ENCODE measurements at places on chromosomes 16 and 17.

DNA sequence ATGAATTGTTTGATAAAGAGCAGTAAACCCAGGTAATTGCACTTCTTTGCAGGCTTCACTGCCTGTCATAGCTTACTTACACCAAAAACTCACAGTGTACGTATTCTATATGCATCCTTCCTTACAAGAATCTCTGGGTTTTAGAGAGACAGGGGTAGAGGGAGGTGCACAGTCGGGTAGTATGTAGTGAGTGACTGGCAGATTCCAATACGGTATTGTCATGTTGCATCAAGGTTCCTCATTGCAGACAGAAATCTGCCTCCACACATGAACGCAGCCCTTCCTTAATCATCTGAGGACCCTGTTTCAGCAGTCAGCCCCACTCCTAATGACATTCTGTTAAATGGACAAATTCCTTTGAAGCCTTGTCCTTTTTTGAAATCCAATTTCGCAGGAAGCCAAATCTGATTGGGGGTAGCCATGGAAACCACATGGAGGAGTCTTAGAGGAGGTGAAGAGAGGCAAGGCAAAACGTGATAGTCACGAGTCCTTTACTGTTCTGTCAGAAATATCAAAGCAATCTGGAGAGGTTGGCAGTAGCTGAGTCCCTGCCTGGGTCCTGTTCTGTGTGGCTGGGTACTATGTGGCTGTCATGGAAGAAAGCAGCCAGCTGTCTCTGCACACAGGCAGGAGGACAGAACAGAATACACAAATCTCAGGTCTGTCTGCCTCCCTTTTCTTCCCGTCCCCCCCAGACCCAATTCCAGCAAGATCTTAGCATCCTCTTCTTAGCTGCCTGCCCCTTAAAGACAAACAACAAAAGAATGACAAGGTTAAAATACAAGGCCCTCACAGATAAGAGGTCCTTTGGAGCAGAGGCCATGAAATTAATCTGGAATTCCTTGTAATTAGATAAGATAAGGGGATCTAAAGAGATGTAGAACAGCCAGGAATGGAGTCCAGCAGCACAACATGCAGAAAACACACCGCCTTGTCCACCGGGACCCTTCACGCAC is 3.1 kb upstream of the SKAP1 start:
- no peak for DNase-seq

- no peak for DNase-seq
Observed at GRCh38 chr16:12620150-12620549, 183.5 kb downstream of the CPPED1 start.

GRCh38 chr17:51820766-51821165 is 337.7 kb downstream of the CA10 start:
- no peak for DNase-seq

- no peak for DNase-seq
Observed at GRCh38 chr17:34709158-34709754, 129.9 kb downstream of the TMEM132E start.

GRCh38 chr17:72937707-72938106 is 154.8 kb downstream of the SLC39A11 start:
- no peak for DNase-seq

GRCh38 chr17:53659181-53659580 is 163.5 kb upstream of the KIF2B start:
- no peak for DNase-seq

DNA sequence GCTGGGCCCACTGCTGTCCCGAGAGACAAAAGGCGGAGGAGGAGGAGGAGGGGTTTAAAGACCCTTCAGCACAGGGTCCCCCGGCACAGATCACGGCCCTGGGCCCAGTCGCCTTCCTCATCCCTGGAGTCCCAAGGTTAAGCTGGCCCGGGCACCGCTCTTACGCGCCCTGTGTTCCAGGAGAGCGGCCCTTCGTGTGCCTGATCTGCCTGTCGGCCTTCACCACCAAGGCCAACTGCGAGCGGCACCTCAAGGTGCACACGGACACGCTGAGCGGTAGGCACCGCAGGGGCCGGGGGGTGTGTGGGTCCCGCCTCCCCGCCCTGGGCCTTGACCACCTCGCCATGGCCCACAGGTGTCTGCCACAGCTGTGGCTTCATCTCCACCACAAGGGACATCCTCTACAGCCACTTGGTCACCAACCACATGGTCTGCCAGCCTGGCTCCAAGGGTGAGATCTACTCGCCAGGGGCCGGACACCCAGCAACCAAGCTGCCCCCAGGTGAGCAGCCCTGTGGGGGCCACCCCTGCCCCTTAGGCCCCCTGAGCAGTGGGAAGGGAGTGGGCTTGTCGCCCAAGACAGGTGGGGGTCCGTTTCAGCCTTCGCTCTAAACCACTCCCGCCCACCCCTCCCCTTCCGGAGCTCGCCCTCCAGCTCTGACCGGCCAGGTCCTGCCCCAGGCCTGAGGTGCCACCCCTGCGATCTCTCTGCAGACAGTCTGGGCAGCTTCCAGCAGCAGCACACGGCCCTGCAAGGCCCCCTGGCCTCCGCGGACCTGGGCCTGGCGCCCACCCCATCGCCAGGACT is 37.6 kb upstream of the ZC3H18 start:
- no peak for DNase-seq

DNA sequence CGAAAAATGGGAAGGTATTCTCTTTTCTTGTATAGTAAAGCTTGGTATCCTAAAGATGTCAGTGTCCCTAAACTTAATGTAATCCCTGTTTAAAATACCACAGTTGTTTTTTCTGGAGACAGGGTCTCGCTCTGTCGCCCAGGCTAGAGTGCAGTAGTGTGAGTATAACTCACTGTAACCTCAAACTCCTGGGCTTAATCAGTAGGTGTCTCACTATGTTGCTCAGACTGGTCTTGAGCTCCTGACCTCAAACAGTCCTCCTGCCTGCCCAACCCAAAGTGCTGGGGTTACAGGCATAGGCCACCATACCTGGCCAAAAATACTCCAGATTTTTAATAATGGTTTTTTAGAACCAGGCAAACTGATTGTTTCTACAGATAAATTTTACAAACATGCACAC is 8.2 kb downstream of the DCAF7 start:
- DNase-seq: no peak

- DNase-seq: no peak
Observed at GRCh38 chr17:81085420-81085911, 50.5 kb downstream of the BAIAP2 start.

DNA sequence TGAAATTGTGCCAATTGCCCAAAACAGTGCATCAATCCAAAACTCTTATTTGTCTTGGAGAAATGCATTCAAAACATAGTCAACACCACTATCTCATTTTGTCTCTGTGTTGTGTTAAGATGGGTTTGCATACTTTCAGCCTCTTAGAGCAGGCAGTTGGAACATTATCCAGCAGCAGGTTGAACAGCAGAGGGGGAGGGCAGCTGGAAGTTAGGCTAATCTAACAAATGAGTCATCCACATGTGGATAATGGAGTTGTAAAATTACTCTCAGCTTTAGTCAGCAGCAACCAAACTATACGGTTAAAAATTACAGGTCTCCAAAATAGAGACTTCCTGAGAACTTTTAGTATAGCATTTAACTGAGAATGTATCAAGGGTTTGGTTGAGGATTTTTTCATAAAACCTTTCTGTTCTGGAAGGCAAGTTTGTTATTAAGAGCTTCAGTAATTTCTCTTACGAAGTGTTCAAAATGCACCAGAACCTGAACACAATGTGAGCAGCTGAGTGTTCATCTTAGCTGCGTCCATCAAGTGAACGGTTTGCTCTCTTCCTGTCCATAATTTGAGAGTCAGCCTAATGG is 46.3 kb downstream of the PRKCA start:
- DNase-seq: peak; percentile 50

GRCh38 chr17:49180303-49180702 is 30.1 kb downstream of the GNGT2 start:
- peak; percentile 78 for DNase-seq

- no peak for DNase-seq
Observed at GRCh38 chr16:72740347-72740746, 307.6 kb downstream of the ZFHX3 start.

DNA sequence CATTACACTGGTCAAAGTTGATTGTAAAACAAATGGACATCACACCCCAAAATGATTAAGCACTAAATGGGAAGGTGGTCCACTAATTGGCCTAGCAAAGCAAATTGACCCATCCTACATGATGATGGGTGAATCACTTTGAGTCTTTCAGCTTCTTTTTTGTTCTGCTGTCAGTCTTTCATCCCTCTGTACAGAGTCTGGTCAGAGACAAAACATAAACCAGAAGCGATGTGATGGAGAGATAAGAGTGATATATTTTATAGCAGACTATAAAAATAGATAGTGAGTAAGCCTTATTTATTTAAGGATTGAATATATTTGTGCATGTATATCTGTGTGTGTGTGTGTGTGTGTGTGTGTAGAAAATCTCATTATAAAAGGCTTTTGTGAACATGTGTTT is 618.4 kb upstream of the SOX9 start:
- DNase-seq: no peak

DNA sequence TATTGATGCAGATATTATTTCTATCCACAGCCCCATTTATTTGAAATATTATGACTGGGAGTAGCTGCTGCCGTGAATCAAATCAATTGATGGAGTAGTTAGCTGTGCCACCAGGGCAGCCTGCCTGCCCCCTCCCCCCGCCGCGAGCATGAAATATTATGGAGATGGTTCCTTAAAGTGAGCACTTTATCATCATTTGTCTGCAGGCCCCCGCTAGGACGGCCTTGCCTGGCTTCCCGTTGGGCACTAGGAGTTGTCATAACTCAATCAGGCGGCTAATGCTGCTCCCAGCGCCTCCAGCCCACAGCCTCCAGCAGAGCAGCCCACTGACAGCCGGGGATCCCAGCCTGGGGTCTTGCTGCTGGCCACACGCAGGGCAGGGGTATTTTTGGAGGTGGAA is 173.9 kb downstream of the SALL1 start:
- no peak for DNase-seq

DNA sequence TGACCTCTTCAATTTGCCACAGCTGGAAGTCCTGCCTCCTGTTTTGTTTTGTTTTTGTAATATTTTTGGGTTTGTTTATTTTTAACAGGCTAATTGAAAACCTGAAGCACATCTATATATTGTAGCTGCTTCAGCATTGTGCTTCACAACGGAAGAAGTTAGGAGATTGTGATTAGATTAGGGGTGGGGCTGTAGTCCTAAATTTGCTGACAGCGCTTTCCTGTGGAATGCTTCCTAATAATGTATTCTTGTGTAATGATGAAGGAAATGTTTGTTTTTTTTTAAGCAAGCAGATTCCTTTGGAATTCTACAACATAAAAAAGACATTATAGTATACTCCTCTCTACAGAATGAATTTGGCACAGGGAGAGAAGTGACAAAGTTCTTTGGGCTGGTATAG is 70.1 kb downstream of the NLK start:
- DNase-seq: peak; percentile 13

- peak; percentile 63 for DNase-seq
Observed at GRCh38 chr17:35713069-35713728, 18.2 kb upstream of the RASL10B start.

- DNase-seq: no peak
Observed at GRCh38 chr17:14373614-14374259, 72.9 kb downstream of the HS3ST3B1 start.

DNA sequence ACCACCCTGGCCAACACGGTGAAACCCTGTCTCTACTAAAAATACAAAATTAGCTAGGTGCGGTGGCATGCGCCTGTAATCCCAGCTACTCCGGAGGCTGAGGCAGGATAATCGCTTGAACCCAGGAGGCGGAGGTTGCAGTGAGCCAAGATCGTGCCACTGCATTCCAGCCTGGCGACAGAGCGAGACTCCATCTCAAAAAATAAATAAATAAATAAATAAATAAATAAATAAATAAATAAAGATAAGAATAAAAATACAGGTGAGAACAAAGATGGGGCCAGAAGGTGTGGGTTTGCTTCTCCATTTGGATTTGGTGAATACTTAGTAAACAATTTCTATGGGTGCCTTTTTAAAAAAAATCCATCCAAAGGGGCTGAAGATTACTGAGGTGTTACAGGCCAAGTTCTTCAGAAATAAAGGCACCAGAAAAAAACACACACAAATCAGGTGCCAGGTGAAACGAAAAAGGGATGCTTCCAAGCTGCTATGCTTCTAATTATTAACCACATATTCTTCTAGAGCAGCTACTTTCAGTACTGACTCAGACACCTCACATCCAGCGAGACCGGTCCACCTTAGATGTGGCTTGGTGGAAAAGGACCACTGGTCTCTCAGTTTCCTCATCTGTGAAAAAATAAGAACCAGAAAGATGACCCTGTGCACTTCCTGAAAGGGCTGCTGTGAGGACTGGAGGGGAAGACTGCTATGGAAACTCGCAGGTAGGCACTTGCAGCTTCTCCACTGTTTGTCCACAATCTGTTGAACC is 9.2 kb downstream of the GLYR1 start:
- no peak for DNase-seq

DNA sequence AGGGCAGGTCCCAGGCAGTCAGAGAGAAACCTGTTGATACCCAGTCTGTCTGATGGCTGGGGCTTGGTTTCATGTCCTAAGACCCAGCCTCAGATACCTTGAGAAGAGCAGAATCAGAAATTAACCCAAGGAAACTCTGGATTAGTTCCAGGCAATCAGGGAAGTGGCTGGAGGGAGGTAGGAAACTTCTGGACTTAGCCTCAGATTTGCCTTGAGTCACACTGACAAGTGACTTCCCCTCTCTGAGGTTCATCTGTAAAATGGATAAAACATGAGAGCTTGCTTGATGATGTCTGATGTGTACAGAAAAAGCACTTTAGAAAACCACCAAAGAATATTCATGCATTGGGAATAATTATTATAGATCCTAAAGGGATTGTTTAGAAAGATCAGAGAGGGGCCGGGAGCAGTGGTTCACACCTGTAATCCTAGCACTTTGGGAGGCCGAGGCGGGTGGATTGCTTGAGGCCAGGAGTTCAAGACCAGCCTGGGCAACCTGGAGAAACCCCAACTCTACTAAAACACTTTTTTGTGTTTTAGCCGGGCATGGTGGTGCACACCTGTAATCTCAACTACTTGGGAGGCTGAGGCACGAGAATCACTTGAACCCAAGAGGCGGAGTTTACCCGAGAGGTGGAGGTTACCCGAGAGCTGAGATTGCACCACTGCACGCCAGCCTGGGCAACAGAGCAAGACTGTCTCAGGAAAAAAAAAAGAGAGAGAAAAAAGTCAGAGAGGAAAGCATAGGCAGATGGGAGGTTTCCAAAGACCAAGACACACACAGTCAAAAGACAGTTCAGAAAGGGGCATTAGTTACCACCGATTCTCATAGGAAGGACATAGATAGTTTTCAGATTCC is 3.8 kb downstream of the CIITA start:
- no peak for DNase-seq

DNA sequence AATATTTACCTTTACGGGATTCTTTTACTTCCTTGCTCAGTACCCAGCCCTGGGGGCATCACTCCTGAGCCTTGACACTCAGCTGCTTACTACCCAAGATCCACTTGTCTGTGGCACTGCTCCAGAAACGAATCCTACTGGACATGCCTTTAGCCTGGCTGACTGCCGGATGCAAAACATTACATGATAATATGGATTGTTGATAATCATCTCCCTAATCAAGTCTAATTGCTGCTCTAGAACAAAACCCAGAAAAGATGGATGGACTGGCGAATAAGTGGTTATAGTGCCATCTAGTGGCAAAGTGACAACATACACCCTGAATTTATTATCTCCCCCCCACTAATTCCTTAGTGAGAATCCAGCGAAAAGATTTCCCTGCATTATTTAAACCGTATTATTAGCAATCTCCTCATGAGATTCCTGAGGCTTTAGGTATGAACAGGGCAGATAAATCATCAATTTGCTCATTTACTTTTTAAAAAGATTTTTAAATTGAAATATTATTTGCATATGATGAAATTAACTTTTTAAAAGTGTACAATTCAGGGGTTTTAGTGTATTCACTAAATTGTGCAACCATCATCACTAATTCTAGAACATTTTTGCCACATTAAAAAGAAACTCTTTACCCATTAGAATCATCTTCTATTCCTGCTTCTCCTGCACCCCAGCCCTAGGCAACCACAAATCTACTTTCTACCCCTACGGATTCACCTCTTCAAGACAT is 61.6 kb downstream of the RGS9 start:
- DNase-seq: peak; percentile 75
